ENCODE measurements at places on chromosomes 2 and 18. TPM values are rescaled to one million over a fixed set of nuclear protein-coding genes. Genes with fewer than 3 reads are reported as not detected.

CDH20 gene
- not detected for total RNA-seq

RBM44 gene
- total RNA-seq = 0.30 TPM

- peak; percentile 79 for DNase-seq
Measured at GRCh38 chr2:10406016-10406415, 42.1 kb downstream of the ODC1 start.

SCTR gene
- total RNA-seq = 0.28 TPM

- no peak for DNase-seq
Measured at GRCh38 chr2:237276716-237277490, 137.1 kb downstream of the COL6A3 start.

PID1 gene
- 7.1 TPM for total RNA-seq

DNA sequence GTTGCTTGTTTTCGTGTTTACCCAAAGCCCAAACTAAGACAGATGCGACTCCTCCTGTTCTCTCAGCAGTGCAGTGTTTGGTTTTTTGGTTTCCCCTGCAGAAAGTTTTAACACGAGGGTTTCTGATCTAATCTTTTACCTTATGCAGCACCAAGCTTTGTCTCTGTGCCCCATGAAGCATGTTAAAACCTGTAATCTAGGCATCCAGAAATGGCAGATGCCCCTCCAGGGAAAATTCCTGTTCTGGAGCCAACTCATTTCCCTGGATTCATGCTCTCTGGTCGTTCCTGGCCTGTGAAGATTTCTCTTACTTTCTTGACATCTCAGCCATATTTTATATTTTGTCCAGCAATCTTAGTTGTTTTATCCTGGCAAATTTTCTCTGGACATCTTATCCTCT, 91.5 kb downstream of the LTBP1 start:
- no peak for DNase-seq

GRCh38 chr2:197130318-197130717, 180.3 kb downstream of the ANKRD44 start:
- DNase-seq = no peak

- no peak for DNase-seq
Measured at GRCh38 chr2:160278101-160278878, 78.2 kb upstream of the ITGB6 start.

CD8A gene
- total RNA-seq = 0.89 TPM

GRCh38 chr18:55566456-55566935, 21.5 kb downstream of the TCF4 start:
- no peak for DNase-seq

GAD1 gene
- total RNA-seq = 0.37 TPM

- DNase-seq = no peak
Measured at GRCh38 chr2:238698072-238698352, 149.9 kb upstream of the TWIST2 start.

DNA sequence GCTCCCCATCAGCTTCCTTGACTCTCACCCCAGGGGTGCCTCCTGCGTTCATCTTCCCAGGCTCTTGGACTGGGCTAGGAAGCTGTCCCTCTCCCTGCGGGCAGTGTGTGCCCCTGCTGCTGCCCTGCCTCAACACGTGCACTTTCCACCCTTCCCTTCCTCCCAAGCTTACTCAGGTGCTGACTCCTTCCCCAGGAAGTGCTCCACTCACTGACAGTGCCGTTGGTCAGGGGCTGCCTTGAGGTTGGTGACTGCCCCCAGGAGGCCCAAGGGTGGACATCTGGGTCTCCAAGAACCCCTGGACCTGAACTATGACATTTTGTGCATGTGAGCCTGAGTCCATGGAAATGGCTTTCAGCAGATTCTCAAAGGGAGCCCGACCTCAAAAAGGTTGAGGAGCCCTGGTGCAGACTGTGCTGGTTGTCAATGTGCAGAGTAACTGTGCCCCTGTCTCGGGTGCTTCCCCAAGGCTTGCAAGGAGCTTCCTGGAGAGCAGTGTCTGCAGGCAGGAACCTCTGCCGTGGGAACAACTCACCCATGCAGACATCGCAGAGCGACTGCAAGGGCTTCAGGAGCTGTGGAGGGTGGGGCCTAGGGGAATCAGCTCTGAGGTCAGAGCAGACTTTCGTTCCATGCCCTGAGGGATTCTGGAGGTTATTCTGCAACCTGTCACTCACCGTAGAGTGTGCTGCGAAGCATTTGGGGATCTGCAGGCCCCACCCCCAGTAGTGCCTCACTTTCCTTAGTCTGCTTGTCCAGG, 116.5 kb upstream of the MCFD2 start:
- no peak for DNase-seq

ACYP2 gene
- 81.9 TPM for total RNA-seq

DNA sequence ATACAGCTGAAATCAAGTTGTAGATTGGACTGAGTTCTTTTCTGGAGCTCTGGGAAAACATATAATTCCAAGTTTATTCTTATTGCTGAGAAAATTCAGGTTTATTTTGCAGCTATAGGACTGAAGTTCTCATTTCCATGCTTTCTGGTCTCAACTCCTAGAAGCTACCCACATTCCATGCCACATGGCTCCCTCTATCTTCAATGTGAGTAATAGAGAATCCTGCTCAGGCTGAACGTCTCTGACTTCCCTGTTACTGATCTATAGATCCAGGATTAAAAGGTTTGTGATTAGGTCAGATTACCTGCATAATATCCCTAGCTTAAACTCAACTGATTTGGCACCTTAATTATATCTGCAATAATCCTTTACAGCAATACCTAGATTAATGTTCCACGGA, 453.8 kb upstream of the MC4R start:
- DNase-seq = no peak

DNA sequence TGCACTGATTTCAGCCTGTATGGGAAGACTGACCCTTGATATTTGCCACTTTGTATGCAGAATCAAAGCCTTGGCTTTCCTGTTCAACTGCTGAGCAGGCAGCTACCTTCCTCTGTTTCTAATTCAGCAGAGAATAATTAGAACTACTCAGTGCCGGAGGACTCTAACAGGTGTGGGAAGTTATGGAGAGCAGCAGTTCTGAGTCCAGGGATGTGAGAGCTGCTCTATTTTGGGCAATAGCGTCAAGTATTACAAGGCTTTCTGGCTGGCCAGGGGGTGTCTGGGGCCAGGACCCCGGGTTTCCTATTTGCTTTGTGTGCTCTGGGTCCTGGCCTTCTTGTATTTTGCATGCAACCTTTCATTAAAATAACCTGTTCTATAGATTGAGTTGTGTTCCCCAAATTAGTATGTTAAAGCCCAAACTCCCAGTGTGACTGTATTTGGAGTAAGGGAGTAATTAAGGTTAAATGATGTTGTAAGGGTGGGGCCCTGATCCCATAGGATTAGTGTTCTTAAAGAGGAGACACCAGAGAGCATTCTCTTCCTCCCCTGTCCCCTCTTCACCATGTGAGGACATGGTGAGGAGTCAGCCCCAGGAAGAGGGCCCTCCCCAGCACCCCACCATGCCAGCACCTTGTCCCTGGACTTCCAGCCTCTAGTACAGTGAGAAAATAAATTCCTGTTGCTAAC, 5.6 kb upstream of the NTSR2 start:
- DNase-seq = no peak

DNA sequence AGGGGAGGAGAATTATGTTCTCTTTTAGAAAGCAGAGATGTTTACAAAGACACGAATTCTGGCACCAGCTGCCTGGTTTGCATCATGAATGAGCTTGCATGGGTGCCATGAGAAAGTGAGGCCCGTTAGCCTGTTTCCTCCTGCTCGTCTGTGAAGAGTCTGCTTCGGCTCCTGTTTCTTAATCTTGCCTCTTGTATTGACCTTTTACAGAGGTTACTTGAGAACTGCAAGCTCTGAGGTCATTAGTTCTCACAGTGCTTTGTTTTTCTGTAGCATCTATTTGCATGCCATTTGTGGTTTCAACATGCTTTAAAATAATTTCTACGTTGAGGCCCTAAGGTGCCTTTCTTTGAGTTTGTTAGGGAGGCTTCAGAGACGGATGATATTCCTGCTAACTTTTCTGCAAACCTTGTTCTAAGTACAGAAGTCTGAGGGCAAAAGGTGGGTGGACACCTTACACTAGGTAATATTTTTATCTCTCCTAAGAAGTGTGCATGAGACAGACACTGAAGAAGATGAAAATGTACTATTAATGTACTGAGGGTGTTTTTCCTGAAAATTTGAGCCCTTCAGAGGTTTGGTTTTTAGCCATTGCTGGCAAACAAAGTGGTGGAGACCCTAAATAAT, 53.4 kb upstream of the LINC00305 start:
- DNase-seq = no peak

- no peak for DNase-seq
Measured at GRCh38 chr18:33161131-33161530, 279.4 kb downstream of the CCDC178 start.

ABHD1 gene
- total RNA-seq = not detected

- peak; percentile 82 for DNase-seq
Measured at GRCh38 chr2:237673130-237674001, 46.0 kb downstream of the LRRFIP1 start.

DNA sequence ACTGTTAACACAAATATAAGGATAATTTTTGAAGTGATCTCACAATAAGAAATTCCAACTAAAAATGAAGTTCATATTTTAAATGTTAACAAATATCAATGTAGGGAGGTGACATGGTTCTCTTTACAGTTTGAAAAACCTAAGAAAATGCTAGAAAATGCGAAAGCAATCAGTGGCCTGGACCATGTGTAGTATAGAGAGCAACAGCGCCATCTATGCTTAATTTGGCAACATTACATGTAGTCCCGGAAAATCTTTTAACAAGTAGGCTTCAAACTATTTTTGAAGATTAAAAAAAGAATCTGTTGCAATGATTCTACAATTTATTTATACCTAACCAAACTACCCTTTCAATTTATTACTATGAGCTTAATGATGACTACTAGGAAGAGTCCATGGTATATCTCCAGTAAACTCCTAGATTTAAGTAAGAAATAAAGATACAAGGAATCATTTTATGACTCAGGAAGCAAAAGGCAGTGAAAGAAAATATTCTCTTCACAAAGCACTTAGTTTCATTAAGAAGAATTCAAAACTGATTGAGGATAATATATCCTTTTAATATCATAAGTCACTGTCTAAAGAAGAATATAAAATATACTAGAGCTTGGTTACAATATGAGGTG, 33.3 kb downstream of the NDUFA10 start:
- DNase-seq = no peak

DNA sequence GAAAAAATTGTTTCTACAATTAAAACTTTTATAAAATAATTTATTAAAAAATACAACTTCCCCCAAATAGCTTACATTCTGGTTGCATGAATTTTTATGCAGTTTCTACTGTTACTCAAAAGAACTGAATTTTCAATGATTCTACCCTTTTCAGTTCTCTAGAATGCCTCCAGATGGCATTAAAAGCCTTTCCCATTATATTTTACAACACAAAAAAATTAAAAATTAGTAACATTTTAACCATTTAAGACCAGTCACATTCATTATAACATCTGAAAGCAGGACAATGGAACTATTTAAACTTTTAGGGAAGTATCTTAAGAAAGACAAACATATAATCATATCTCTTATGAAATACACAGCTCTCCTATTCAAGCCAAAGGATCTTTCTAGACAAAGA, 236.0 kb upstream of the REV1 start:
- DNase-seq = no peak

SLC19A3 gene
- total RNA-seq = 14.0 TPM

DOK1 gene
- total RNA-seq = 4.8 TPM

GRCh38 chr2:190584980-190585661, 50.6 kb upstream of the NEMP2 start:
- peak; percentile 33 for DNase-seq

LCT gene
- not detected for total RNA-seq

COL5A2 gene
- total RNA-seq = 7.8 TPM

GRCh38 chr2:78586316-78586715, 439.2 kb upstream of the REG3G start:
- DNase-seq = no peak

- no peak for DNase-seq
Measured at GRCh38 chr2:82023710-82024109, 1719.2 kb upstream of the LRRTM1 start.

GRCh38 chr18:21117409-21118131, 6.0 kb upstream of the ROCK1 start:
- no peak for DNase-seq

DNA sequence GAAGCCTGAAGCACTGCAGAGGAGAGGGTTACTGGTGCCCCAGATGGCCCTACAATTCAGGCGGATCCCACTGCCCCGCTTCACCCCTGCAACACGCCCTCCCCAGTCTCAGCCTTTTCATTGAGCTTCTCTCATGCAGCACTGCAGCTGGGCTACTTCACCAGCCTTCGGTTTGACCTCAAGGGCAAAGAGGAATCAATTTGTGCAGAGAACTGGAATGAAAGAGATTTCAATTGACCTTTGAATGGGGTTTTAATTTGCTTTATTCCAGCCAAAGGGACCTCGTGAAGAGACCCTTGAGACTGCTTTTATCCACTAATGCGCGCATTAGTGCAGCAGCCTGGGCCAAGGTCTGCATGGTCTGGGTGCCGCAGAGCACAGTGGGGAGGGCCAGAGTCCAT, 8.8 kb upstream of the POMC start:
- no peak for DNase-seq

EPB41L3 gene
- total RNA-seq = 6.4 TPM

DNA sequence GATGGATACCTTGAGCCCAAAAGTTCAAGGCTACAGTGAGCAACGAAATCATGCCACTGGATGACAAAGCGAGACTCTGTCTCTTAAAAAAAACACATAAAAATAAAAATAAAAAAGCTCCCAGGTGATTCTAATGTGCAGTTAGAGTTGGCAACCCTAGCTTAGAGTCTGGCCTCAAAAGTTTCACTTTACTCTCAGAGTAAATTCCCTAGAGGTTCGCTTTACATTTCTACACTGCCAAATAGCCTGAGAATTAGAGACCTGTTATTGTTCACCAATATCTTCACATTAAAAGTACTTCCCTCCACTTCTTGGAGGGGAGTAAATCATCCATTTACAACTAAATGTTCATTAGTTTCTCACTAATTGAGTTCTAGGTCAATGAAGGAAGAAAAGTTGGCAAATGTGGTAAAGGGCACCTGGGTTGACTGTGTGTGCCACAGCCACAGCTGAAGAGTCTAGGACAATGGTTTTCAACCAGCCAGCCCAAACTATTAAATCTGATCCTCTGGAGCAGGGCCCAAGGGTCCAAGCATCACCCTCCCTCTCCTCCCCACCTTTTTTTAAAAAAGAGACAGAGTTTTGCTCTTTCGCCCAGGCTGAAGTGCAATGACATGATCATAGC, 15.2 kb upstream of the TMEM37 start:
- DNase-seq = no peak

CAPN14 gene
- total RNA-seq = 0.19 TPM

- DNase-seq = no peak
Measured at GRCh38 chr2:172947461-172948153, 128.0 kb upstream of the MAP3K20 start.

DNA sequence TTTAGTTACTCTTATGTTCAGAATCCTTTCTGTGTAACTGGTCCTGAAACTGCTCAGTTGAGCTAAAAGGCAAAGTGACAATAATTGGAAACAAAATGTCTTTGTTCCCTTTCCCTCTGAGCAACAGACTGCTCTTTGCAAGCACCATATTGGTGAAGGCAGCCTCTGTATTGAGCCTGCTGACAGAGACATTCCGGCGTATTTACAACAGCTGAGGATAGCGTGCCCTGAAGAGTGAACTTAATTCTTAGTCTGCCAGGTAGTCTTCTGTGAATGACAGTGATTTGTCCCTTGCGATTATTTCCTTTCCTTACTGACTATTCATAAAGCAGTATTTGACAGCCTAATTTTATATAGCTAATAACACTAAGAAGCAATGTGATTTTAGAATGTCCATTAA, 239.1 kb downstream of the CPS1 start:
- DNase-seq = no peak

- no peak for DNase-seq
Measured at GRCh38 chr2:128372621-128373341, 54.1 kb upstream of the HS6ST1 start.

MEP1B gene
- total RNA-seq = not detected
